Stimulated activated CD8-positive, alpha-beta memory T cell treated with anti-CD3 and anti-CD28 coated beads, Interleukin-7, amount 100 ng/mL, for 4 hours (primary cell): ENCODE measurements at places on chromosomes 1 and 21.

DNA sequence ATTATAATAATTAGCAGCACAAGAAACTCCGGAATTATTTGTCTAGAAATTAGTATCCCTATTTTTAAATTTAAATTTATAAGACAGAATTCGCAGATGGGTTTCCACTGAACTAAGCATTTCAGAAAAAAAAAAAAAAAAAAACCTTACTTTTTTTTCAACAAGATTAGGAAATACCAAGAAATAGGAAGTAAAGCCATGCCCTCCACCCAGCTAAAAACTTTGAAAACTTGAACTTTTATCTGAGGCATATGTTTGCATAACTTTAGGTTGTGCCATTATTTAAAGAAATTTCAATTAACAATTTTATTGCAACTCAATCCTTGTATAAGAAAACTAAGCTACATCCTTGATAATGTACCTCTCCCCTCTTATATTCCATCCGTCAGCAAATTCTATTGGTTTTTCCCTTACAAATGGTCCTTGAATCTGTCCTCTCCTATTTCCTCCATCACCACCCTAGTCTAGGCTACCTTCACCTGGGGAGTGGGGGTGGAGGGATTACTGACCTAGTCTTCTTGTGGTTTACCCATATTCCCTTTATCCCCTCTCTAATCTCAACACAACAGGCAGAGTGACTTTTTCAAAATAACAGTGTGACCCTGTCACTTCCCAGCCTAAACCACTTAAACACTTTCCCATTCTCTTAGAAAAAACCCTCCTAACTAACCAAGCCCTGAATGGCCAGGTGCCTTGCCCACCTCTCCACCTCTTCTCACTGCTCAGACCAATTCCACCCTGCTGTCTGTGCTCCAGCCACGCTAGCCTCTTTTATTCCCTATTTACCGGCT, 1.4 kb upstream of the EVI5 start:
- no peak for DNase-seq

DNA sequence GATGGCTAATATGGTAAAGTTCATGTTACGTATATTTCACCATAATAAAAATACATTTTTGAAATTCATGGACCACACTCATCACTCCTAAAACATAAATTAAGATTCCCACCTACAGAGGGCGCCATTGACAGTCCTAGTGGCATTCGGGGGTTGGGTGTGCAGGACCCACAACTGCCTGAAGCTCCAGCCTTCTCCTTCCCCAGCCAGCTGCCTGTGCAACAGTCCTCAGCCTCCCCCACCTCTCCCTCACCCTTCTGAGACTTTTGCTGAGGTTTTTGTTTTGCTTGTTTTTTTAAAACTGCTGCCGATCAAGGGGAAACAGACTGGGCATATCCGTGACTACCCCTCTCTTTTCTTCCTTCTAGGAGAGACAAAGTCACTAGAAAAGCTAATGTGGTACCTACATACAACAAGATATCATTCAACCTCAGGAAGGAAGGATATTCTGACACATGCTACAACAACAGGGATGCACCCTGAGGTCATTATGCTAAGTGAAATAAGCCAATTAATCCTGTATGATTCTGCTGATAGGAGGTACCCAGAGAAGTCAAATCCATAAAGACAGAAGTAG, 9.2 kb upstream of the EVA1C start:
- peak; percentile 19 for DNase-seq

- DNase-seq: no peak
These were observed 42.0 kb downstream of the TM2D1 start for GRCh38 chr1:61682891-61683290.

- no peak for DNase-seq
These were observed 38.6 kb downstream of the NSL1 start for GRCh38 chr1:212752934-212753497.

GRCh38 chr1:226706684-226707083, 32.4 kb downstream of the ITPKB start:
- no peak for DNase-seq

DNA sequence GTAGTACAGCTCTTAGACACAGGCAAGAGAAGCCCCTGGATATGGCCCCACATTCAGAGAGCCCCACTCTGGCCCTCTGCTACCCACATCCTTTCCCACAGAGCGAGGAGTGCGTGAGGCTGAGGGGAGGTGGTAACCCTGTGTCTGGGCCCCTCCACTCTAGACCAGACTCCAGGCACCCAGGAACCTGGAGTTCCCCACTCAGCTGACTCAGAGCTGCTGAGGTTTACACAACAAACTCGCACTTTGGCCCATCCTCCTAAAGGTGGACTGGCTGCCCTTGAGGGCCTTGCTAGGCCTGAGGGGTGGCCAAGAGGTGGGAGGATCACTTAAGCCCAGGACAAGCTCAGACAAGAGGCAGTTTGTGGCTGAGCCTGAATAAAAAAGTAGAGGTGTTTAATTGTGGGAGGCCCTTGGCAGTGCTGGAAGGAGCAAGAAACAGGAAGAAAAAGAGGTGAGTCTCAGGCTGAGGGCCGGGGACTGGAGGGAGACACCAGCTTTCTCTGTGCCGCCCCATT, 10.7 kb downstream of the MR1 start:
- DNase-seq: peak; percentile 45
